Progenitor cell of endocrine pancreas (in vitro differentiated cells): ENCODE measurements at places on chromosomes 7 and 10. TPM values are rescaled to one million over a fixed set of nuclear protein-coding genes. Genes with fewer than 3 reads are reported as not detected.

The RGR gene
- not detected in 2 replicates for total RNA-seq

The OR9A2 gene
- total RNA-seq = not detected in 2 replicates

- no peak for DNase-seq
Measured at GRCh38 chr10:83459124-83459523, 680.2 kb upstream of the GHITM start.

- no peak for DNase-seq
Measured at GRCh38 chr10:75773231-75773780, 341.9 kb downstream of the LRMDA start.
